HL-60 (cell line): ENCODE measurements at places on chromosomes 4 and X.

DNA sequence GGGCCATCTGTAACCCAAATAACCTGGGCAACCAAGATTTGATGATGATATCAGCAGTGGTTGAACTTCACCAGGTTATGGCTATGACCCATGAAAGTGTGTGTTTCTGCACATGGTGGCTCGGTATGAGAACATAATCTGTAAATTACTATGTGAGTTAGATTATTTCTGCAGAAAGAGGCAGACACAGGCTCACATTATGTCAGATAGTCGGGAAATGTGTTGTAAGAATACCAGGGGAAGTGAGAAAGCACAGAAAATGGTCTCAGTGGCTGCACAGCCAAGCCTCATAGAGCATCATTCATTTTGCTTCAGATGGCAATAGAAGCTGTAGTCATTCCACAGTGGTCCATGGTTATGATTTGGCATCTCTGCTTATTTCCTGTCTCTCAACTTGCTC, 63.0 kb upstream of the RBPJ start:
- DNase-seq, result peak; percentile 33

DNA sequence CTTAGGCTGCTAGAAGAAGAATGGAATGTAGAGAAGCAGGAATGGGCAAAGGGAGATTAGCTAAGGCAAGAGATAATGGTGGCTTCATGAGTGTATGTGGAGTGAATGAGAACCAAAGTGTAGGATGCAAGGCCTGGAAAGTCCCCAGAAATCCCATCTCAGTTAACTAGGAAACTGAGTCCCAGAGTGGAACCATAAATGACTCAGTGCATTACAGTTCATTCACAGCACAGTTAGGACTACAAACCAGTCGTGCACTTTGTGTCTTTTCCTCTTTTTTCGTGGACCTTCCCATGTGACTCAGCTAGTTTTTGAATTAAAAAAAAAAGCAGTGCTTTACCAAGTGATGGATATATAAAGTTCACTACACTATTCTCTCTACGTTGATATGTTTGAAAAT, 27.7 kb upstream of the REST start:
- no peak for DNase-seq

GRCh38 chrX:150844016-150844415, 54.5 kb downstream of the CD99L2 start:
- no peak for DNase-seq

DNA sequence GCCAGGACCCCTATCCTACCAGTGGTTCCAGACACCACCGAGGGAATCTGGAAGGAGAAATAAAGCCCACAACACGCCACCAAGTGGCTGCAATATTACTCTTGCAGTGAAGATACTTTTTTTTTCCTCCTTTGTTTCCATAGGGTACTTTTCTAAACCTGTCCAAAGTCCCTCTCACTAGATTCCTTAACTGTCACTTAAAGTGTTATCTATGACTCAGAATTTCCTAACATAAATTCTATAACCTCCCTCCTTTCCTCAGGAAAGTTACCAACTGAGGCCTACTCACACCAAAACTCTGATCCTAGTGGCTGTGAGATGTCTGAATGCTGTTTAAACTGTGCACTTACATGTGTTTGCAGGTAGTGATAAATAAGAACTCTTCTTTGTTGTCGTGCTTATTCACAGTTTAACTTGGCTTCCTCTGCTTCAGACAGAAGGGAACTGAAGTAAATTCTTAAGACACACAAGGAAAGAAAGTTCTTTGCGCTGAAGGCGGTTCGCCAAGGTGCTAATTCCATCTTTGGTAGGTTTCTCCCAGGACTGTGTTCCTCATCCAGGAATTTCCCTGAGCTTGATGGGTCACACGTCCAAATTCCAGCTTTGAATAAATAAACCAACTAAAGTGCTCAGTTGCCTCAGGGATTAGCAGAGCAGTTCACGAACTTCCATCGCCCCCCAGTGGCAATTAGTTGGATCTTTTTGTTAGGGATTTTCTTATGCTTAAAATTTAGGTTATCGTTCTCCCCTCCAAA, 10.7 kb upstream of the HCCS start:
- no peak for DNase-seq

GRCh38 chr4:110442788-110443187, 33.2 kb upstream of the ENPEP start:
- no peak for DNase-seq

DNA sequence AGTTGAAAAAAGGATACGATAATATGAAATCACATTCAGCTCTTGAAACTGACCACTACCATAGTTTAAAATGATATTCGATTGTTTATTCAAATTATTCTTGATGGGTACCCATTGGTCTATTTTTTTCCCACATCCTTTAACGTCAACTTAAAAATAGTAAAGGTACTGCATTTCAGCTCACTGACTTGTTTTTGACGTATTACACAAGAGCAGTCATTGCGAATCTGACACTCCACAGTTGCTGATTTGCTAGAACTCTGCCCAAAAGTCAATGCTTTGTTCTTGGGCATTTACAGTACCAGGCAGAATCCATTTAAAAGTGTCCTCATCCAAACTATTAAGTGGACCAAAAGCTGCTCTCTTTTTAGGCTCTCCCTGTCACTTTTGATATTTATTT, 1.2 kb upstream of the PDS5A start:
- no peak for DNase-seq

- no peak for DNase-seq
Measured at GRCh38 chr4:16875487-16875886, 23.0 kb downstream of the LDB2 start.

DNA sequence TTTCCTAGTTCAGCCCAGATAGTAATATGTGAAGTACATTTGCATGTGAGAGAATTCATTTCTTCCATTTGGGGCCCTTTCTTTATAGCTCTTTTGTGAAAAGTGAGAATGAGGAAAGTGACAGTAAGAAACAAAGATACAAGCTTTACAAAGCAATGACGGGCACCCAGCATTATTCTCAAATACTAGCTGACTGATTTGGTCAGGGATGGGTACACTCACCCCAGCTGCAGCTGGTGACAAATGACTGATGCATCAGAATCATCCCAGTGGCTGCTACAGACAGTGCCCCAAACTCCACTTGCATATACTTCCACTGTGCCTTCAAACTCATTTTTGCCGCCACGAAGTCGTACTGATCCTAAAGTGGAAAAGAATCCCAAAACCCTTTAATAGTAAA, 14.8 kb downstream of the PRSS12 start:
- no peak for DNase-seq

- DNase-seq, result no peak
Measured at GRCh38 chr4:16075061-16075460, 8.8 kb downstream of the PROM1 start.

- no peak for DNase-seq
Measured at GRCh38 chr4:101685126-101685525, 105.4 kb upstream of the BANK1 start.

DNA sequence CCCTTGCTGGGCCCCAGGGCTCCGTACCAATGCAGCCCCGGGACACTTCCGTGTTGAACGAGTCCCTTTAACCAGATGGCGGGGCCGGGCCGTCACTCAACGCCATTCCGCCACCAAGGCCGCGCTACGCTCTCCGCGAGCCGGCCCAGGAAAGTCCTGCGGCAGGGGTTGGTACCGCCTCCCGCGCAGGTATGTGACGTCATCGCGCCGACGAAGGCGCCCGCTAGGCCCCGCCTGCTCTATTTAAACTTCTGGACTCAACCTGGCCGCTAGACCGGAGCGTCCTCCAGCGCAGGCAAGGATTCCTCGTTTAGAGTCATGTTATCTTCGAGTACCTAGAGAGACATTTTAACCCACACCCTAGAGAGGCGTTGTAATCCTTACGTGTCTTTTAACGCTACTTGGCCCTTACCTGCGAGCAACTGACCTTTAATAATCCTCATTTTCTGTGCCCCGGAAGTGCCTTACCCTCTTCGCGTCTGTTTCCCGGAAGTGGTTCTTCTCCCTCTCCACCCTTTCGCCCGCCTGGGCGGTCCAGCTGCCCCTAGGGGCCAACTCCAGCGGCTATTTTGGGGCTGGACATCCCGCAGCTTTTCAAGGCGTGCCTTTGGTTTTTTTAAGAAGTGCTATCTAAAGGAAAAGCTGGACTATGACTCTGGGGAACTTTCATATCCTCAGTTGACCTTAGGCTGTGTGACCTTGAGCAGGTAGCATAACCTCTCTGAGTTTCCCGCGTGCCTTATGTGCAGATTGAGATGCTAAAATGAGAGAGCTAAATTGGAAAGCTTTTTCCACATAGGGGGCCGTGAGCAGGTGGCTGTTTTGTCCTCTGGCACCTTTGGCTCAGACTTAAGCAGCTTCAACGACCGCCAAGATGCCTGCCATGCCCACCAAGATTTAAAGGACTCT, at the start of gene PNPLA4:
TSS of gene PNPLA4 (minus strand) at position 155 of the 909 bp plus-strand sequence. CDS start 1,294 bp downstream, outside the sequence.
- DNase-seq, result peak; percentile 91

GRCh38 chr4:87567191-87567590, 38.0 kb upstream of the SPARCL1 start:
- DNase-seq, result no peak

DNA sequence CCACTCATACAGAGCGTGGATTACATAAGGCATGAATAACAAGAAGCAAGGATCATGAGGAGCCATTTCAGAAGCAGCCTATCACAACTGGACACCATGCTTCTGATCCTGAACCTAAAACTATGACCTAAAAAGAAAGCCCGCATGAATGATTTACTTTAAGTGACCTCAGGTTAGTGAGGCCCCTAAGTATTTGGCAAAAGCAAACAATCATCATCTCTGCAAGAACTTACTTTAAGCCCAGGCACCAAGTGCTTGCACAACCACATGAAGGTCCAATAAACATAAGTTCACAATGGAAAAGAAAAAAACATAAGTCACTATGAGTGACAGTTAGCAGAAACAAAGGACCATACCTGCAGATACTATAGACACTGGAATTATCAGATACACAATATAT, 7.9 kb upstream of the MBTPS2 start:
- no peak for DNase-seq

DNA sequence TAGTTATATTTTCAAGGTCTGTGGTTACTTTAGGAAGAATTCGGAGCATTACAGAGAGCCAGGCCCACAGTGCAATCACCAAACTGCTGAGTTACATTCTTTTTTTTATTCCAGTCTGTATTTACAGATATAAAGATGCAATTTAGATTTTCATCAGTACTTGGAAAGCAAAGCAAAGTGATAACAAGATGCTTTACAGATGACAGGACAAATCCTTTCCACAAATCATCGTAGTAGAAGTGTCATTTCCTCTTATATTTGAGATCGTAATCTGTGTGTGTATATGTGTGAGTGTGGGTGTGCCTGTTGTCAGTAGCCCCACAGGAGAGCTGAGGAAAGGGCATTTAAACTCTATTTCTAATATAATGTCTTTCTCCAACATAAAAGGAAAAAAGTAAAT, 1893.7 kb downstream of the STIM2 start:
- DNase-seq, result no peak

DNA sequence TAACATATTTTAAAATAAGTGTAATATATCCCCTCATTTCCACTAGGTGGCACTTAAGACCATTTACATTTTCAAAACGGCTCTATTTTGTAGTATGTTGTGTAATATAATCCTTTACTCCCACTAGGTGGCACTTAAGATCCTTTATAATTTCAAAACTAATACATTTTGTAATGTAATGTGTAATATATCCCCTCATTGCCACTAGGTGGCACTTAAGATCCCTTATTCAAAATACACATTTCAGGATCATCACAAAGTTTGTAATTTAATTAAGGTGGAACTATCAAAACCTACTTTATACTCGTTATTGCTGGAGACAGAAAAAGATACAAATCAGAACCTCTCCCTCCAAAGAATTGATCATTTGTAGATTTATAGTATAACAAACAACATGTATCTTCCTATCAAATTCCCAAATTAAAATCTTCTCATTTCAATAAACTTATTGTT, 132.5 kb downstream of the ARHGAP6 start:
- peak; percentile 11 for DNase-seq

DNA sequence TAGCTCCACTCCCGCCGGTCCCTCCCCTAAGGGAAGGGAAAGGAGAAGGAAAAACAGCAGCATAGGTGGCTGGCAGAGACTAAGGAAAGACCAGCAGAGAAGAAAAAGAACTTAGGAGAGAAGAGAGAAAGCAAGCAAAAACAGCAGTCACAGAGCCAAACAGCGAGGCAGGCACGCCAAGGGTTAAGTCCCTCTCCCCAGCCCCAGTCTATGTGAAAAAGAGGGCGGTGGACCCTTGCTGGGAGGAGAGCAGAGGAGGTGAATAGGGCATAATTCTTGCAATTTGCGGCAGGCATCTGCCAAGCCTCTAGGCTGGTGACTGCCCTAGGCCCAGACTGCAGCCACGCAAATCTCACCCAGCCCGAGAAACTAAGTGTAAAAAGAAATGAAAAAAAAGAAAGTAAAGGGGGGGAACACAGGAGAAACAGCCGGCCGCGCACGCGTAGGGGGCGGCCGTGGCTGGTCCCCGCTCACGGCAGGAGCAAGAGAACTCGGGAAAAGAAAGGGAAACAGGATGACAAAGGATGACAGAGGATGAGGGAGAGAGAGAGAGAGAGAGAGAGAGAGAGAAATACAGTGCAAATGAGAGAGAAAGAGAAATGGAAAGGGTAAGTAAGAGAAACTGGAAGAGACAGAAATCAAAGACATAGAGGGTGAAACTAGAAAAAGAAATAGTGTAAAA, 48.6 kb downstream of the MAGEA9 start:
- DNase-seq, result no peak

DNA sequence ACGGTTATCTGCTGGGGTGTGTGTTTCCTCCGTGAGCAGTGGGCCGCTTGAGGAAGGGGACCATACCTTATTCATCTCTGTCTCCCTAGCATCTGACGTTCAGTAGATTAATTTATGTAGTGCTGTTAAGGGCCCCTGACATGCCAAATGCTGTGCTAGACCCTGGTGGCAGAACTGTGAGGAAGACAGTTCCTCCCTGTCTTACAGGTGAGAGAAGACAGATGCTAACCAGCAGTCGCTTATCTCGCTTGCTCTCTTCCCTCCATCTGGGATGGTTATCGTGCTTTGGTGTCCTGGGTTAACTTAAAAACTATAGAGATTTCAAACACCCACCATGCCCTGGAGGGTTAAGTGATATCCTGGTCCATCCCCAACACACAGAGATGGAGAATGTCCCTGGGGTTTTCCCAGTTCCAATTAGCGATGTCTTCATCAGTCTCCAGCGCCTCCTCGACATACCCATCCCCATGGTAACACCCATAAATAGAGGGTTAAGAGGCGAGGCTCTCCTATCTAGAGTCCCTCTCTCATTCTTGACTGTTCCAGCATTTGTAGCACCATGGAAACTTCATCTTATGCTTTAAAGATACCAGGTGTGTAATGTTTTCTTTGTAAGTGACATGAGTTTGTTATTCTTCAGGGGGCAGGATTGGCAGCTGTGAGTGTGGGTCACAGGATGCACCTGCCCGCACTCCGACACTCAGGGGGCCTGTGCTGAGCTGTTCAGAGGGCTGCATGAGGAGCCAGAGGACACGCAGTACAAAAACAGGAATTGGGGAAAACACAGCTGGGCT, 135.2 kb downstream of the STK32B start:
- DNase-seq, result no peak
